ENCODE measurements at places on chromosomes 12 and 14.
A peak's percentile ranks its signal among the peaks of the same experiment; 100 is the strongest.

DNA sequence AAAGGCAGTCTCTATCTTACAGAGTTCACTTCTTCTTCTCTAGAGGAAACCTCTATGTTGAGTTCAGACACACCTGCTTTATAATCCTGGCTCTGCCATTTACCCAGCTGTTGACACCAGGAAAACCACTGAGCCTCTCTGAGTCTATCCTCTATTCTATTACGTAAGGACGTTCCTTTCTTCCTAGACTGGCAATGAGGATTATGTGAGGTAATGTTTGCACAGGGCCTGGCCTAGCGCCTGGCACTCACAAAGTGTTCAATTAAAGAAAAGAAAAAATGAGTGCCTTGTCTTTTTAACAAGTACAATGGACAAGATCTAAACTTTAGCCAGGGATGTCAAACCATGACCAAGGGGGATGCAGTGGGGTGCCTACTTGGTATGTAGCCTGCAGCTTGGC, 641.9 kb upstream of the TBX3 start:
- no peak overlapping the region for H3K27ac ChIP-seq
- DNase-seq: no peak
- H3K27me3 ChIP-seq: peaks cover 12% of the 10 kb centered on the region
- no peaks in the 10 kb centered on the region for H3K36me3 ChIP-seq
- peaks cover 8% of the 10 kb centered on the region for H3K4me1 ChIP-seq

DNA sequence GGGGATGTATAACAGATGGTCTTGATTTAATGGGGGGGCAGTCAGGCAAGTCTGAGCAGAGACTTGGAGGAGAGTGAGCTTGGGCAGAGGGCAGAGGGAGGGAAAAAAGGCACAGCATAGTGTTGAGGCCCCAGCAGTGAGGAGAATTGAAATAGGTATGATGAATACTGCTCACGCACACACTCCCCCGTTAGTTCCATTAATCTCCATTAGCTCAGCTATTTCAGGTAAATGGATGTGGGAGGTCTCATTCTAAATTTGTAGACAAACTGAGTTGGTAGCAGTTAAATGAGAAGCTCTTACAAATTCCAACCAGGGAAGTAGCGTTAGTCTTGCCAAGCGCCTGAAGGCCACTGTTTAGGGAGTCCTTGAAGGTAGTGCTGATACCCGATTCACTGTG, 66.7 kb upstream of the STON2 start:
- peaks cover 8% of the 10 kb centered on the region for H3K4me1 ChIP-seq
- peak overlapping the region; percentile 14 for H3K4me3 ChIP-seq
- H3K27ac ChIP-seq: peak overlapping the region; percentile 45
- H3K36me3 ChIP-seq: no peaks in the 10 kb centered on the region
- H3K27me3 ChIP-seq: no peaks in the 10 kb centered on the region

- peaks cover 4% of the 10 kb centered on the region for H3K36me3 ChIP-seq
- H3K27ac ChIP-seq: no peak overlapping the region
- no peaks in the 10 kb centered on the region for H3K4me1 ChIP-seq
These were observed 775.5 kb upstream of the SEL1L start for GRCh38 chr14:82309199-82309598.

GRCh38 chr14:99133636-99134515, 138.1 kb downstream of the BCL11B start:
- H3K4me1 ChIP-seq: peaks cover 16% of the 10 kb centered on the region
- H3K27ac ChIP-seq: peak overlapping the region; percentile 19
- peaks cover 15% of the 10 kb centered on the region for H3K27me3 ChIP-seq
- no peak overlapping the region for H3K4me3 ChIP-seq
- DNase-seq: no peak

GRCh38 chr12:87365423-87365822, 663.8 kb downstream of the C12orf50 start:
- DNase-seq: no peak
- peaks cover 2% of the 10 kb centered on the region for H3K36me3 ChIP-seq
- H3K27ac ChIP-seq: no peak overlapping the region
- H3K27me3 ChIP-seq: no peaks in the 10 kb centered on the region

DNA sequence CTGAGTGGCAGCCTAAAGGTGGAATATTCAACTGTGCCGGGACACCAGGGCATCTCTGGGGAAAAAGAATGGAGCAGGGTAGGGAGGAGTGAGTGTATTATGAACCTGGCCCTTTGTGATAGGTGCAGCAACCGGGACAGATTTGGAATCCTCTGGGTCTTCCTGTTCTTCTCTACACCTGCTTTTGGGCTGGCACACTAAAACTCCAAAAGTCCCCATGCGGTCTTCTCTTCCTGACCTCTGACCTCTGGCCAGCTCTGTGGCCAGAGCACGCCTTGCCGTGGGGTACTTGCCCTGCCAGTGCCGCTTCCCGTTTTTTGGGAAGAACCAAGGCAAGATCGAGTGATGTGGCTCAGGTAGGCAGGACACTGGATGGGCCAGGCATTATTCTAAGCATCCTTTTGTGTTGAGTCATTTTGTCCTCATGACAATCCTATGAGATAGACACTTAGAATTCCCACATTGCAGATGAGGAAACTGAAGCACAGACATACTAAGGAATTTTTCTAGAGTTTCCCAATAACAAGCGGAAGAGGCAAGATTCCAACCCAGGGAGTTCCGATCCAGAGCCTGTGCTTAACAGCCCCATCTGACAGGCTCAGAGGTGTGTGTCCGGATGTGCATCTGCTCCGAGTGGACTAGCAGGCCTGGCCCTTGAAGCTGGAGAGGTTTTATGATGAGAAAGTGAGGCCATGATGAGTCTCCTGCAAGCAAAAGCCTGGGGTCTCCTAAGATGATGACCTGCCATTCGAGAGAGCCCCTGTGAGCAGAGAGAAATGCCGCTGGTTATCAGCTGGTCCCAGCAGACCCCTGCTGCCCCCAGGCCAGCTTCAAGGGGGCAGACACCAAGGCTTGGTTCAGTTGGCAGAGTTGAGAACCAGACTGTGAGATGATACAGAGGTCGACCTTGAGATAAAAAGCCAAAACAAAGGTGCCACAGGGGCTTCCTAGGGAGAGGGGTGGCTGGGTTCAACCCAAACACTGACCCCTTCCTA, 67.9 kb upstream of the ESRRB start:
- H3K27me3 ChIP-seq: peaks cover 54% of the 10 kb centered on the region
- H3K4me3 ChIP-seq: no peak overlapping the region
- no peaks in the 10 kb centered on the region for H3K36me3 ChIP-seq
- H3K4me1 ChIP-seq: peaks cover 24% of the 10 kb centered on the region
- DNase-seq: no peak
- no peak overlapping the region for H3K27ac ChIP-seq

DNA sequence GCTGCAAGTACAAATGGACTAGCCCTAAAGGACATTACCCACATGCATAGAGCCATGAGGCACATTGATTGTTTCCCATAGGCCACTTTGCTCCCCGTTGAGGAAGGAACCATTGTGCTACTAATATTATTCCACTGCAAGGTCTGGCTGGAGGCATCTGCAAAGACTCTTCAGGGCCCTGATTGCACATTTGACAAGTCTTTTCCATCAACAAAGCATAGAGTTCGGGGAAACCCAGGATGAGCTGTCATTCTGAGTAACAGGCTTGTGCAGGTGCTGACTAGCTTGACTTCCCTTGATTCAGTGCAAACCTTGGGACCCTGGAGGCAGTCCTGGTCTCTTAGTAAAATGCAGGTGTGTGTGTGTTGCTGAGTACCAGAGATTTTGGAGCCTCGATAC, 73.8 kb downstream of the SUSD6 start:
- no peak overlapping the region for H3K27ac ChIP-seq
- DNase-seq: no peak
- H3K27me3 ChIP-seq: no peaks in the 10 kb centered on the region
- H3K4me1 ChIP-seq: peaks cover 29% of the 10 kb centered on the region

GRCh38 chr12:33529810-33530209, 90.2 kb upstream of the SYT10 start:
- no peak overlapping the region for H3K4me3 ChIP-seq
- no peak for DNase-seq
- no peaks in the 10 kb centered on the region for H3K36me3 ChIP-seq
- H3K4me1 ChIP-seq: no peaks in the 10 kb centered on the region

DNA sequence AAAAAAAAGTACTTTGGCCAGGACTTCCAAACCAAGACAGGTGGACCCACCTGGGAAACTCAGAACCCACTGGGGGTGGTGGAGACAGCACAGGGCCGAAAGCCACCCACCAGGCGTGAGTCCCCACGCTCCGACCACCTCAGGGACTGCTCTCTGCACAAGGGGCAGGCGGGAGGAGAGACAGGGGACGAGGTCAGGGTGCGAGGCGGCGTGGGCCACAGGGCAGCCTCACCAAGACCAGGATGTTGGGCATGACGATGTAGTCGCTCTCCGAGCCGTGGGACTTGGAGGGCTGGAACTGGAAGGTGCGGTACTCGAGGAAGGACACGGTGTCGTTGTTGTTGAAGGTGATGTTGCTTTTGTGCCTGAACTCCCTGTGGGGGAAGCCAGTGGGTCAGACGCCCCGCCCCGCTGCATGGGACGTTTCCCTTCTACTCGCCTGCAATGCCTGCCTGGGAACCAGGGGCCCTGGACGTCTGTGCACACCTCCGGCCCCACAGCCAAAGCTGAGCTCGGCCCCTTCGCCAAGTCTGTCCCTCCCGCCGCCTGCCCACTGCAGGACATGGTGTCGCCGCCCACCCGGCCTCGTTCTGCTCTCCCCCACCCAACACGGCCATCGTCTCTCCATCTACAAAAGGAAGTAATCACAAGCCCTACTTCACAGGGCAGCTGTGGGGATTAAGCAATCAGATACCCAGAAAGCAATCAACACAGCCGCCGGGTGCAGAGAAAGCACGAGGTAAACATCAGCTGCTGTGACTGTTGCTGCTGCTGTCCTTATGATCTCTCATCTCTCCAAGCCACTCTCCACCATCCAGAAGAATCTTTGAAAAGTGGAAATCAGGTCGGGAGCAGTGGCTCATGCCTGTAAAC, 48.7 kb downstream of the SCARB1 start:
- H3K27me3 ChIP-seq: no peaks in the 10 kb centered on the region
- peaks cover 3% of the 10 kb centered on the region for H3K4me1 ChIP-seq
- peak overlapping the region; percentile 57 for H3K27ac ChIP-seq
- DNase-seq: no peak
- no peak overlapping the region for H3K4me3 ChIP-seq
- H3K36me3 ChIP-seq: peaks cover 15% of the 10 kb centered on the region

DNA sequence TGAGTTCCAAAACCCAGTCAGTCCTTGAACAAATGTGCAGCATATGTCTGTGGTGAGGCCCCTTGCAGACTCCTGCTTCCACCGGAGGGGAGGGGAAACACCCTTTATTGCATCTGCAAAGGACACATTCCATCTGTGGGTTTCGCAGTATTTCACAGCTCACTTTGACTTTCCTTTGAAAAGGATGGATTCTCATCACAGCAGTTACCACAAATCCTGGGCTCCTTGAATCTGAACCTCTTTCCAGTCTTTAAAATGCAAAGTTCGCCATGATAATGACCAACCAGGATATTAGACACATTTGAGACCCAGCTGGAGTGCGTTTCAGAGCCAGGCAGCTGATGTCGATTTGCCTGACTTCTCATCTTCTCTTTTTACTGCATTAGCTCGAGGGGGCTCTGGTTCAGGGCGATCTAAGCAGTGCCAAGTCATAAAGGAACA, 242.4 kb downstream of the SLC15A4 start:
- H3K36me3 ChIP-seq: peaks cover 4% of the 10 kb centered on the region
- no peak overlapping the region for H3K27ac ChIP-seq
- H3K4me3 ChIP-seq: no peak overlapping the region
- no peaks in the 10 kb centered on the region for H3K27me3 ChIP-seq

DNA sequence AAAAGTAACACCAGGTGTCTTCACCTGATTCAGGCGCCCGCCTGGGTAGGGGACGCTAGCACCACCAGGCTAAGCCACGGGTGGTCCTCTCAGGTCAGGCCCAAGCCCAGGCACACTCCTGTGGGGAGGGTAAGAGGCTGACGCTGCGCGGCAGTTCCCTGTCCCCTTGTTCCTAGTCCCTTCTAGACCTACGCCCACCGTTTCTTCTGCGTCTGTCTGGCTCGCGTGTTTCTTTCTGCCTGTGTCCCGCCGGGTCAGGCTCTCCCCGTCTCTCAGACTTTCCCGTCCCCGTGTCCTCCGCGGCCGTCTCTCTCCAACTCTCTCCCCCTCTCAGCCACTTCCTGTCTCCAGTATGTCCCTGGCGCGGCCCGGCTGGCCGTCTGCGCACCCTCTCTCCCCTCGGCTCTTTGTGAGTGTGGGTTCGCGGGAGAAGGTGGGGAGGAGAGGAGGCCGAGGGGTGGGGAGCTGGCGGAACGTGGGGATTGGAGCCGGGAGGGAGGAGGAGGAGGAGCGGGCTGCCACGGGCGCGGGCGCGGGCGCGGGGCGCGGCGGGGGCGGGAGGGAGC, 3.1 kb upstream of the TNS2 start:
- peaks cover 80% of the 10 kb centered on the region for H3K4me1 ChIP-seq
- H3K27ac ChIP-seq: peak overlapping the region; percentile 99

All from neural crest cell (in vitro differentiated cells).